ENCODE measurements at places on chromosomes 4 and X.
A peak's percentile ranks its signal among the peaks of the same experiment; 100 is the strongest.

DNA sequence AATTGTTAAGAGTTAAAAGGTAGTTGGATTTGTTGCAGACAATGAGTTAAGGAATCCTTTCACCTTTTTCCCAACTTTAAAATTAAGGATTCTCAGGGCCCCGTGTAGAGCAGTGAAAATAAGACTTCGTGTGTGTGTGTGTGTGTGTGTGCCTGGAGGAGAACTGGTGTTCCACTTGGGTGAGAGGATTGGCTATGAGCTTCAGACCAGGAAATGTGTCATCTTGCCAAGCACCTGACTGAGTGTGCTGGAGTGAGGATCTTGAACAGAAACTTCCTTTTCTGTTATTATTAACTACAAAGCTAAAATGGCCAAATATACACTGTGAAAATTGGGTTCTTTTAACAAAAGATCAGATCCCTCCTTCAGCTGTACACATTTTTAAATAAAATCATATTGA is 113.1 kb upstream of the VCX2 start:
- no peak for DNase-seq

GRCh38 chr4:53233114-53233795 is 132.6 kb downstream of the SCFD2 start:
- DNase-seq = no peak

DNA sequence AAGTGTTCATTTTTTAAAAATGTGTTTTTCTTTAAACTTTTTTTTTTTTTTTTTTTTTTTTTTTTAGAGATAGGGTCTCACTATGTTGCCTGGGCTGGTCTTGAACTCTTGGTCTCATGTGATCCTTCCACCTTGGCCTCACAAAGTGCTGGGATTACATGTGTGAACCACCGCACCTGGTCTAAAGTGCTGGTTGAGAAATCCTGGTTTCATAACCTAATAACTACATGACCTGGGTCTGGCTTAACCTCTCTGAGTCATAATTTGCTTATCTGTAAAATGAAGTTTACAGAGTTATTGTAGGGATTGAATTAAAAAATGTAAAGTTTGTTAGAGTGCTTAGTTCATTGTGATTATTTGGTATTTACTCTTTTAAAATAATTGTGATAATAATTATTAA is 5.2 kb downstream of the HSD17B13 start:
- DNase-seq = no peak

GRCh38 chr4:6926681-6927478 is 17.3 kb downstream of the TBC1D14 start:
- DNase-seq = peak; percentile 63

DNA sequence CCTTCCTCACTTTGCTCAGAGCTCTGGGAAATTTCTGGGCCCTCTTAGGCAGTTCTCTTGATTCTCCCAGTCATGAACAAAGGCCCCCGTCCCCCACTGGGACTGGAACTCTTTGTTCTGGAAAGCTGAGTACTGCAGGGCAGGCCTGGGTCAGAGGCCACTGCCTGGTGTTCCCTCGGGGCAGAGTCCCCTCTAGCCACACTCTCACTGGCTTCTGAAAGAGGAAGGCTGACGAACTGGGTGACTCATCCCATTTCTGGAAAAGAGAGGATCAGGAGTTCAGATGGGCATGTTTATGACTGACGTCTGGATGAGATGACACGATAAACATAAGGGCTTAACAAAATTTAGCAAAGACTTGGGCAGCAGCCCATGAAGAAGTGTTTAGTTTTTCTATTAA is 47.7 kb downstream of the DDX3X start:
- DNase-seq = no peak

GRCh38 chr4:105966051-105966450 is 70.8 kb downstream of the NPNT start:
- DNase-seq = no peak

DNA sequence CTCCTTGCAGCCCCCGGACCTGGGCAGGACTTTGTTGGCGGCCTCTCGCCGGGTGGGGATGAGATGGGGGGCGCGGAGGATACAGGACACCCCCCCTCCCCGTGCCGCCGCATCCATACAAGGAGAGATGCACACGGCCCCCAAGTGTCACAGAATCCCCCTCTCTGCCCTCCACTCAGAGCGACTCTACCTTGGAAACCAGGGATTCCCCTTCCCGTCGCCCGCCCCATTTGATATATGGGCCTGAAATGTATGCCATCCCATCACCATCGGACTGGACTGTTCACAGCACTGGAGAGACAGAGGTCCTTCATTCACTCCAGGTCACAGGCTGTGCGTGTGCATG is 426 bp downstream of the PORCN start:
- no peak for DNase-seq

DNA sequence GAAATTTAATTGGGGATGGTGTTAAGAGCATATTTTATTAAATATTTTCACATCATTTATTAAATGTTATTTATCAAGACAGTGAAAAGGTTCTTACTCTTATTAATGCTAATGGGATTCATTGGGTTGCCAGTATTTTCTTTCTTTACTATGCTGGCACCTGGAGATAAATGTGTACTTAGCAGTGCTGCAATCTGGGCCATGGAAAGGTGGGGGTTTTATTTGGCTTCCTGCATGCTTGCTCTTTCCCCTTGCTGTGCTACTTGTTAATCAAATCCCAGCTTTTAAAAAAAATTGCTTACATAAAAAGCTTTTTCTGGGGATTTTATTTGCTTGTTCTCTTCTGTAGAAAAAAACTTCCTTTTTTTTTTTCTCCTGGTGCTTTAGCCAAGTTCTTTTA is 48.3 kb downstream of the ZAR1 start:
- DNase-seq = no peak

DNA sequence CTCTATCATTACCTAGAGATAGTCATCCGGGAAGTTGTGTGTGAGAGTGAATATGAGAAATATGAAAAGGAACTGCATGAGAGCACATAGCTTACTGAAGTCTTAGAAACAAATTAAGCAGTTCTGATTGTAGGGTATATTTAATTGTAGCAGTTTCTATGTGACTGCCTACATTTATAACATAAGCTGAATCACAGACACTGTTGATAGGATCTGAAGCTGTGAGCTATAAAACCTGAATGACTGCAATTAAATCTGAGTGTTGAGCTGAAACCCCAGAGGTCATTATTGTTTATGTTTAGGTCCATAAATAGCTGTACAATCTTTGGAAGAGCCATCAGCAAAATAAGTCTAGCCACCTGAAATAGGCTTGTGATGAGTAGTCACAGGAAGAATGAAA is 210.1 kb upstream of the CXCL13 start:
- no peak for DNase-seq

GRCh38 chr4:174538123-174538875 is 16.0 kb upstream of the HPGD start:
- peak; percentile 6 for DNase-seq

- DNase-seq = no peak
Measured at GRCh38 chr4:84051639-84052038, 447.5 kb downstream of the NKX6-1 start.

Data from activated T-cell treated with anti-CD3 and anti-CD28 coated beads, Interleukin-2, amount 50 U/mL, for 72 hours (primary cell).